ENCODE measurements at places on chromosomes 16 and 17.

DNA sequence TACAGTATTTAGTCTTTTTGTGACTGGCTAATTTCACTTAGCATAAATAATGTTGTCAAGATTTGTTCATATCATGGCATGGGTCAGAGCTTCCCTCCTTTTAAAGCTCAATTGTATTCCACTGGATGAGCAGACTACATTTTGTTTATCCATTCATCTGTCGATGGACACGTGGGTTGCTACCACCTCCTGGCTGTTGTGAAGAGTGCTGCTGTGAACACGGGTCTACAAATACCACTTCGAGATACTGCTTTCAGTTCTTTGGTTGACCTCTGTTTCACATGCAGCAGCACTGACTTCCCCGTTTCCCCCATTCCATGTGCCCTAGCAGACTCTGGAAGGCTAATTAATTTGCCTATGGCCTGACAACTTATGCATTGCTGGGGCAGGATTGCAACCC is 285.4 kb downstream of the SHISA9 start:
- no peak for DNase-seq

- no peak for DNase-seq
Measured at GRCh38 chr17:56997313-56997712, 19.4 kb downstream of the SCPEP1 start.

- no peak for DNase-seq
Measured at GRCh38 chr17:28038802-28039201, 3.7 kb upstream of the NLK start.

DNA sequence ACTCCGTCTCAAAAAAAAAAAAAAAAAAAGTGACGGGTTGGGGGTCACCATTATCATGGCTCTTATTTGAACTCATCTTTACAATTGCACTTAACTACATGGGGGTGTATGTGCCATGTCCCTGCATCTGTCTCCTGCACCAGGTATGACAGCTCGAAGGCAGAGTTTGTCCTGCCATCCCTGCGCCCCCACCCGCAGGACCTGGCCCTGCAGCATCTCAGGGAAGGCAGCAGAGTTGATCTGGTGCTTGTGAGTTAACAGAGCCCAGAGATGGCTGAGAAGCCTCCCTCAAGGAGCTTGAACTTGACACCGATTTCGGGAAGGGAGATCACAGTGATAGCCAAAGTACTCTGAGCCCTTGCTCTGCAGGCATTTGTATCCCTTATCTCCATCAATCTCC is 44.8 kb downstream of the C16orf82 start:
- no peak for DNase-seq

GRCh38 chr17:60321336-60322055 is 70.4 kb downstream of the USP32 start:
- DNase-seq: no peak

DNA sequence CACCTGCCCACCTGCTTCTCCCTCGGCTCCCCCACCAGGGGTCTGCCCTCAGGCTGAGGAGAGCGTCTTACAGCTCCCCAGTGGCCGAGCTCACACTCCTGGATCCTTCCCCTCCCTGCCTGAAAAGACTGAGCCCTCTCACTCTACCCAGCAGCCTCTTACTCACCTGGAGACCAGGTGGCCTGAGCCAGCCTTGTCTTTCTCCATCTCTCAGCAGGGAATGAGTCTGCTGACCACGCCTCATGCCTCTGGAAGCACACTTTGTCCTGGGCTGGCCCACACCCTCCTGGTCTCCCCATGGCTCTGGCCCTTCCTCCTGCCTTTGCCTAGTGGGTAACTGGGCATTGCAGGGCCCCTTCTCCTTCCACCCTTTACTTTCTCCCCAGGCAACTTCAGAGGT is 177.2 kb downstream of the ENGASE start:
- DNase-seq: no peak

Data from stimulated activated CD4-positive, alpha-beta T cell treated with anti-CD3 and anti-CD28 coated beads, TNF-alpha, amount 100 ng/mL, for 4 hours (primary cell).